Stimulated activated CD8-positive, alpha-beta memory T cell treated with anti-CD3 and anti-CD28 coated beads, Interleukin-4, amount 100 ng/mL, for 1 hour (primary cell): ENCODE measurements at places on chromosomes 2 and 18.

- DNase-seq: no peak
Observed at GRCh38 chr2:183951630-183952029, 646.7 kb upstream of the ZNF804A start.

GRCh38 chr2:99338029-99338585 lies 918 bp downstream of the EIF5B start:
- DNase-seq: no peak

DNA sequence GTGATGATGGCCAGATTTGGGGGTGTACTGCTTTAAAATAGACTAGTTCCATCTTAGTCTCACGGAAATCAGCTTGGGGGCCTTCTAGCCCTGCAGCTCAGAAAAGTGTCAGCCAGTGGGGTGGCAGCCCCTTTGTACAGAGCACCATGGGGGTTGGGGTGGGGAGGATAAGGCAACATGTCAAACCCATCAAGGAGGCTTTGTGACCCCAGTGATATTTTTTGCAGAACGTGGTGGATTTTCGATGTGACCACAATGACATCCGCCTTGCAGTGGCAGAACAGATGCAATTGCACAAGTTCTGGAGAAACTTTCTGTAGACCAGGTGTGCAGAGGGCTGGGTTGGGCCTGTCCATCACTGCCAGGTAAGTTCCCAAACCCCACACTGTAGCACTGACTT lies 3.0 kb upstream of the CD8A start:
- DNase-seq: no peak

GRCh38 chr2:174059884-174060244 lies 94.7 kb upstream of the SP3 start:
- no peak for DNase-seq

GRCh38 chr2:225164401-225165050 lies 122.3 kb upstream of the DOCK10 start:
- DNase-seq: no peak

- no peak for DNase-seq
Observed at GRCh38 chr2:167681234-167682015, 566.0 kb downstream of the STK39 start.

DNA sequence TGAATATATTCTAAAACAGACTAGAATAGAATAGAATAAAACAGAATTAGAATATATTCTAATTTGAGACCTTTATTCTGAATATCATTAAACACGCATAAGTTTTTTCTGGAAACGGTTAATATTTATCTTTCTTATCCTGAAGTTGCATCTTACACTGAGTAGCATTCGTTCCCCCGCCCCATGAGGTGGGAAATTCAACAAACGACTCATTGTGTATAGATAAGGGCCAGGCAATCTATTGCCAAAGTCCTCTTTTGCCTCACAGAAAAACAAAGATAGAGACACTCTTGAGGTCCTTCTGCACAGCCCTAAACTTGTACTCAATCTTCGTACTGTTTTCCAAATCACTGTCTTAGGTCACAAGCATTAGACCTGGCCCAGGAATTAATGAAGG lies 98.1 kb downstream of the COL6A3 start:
- no peak for DNase-seq

DNA sequence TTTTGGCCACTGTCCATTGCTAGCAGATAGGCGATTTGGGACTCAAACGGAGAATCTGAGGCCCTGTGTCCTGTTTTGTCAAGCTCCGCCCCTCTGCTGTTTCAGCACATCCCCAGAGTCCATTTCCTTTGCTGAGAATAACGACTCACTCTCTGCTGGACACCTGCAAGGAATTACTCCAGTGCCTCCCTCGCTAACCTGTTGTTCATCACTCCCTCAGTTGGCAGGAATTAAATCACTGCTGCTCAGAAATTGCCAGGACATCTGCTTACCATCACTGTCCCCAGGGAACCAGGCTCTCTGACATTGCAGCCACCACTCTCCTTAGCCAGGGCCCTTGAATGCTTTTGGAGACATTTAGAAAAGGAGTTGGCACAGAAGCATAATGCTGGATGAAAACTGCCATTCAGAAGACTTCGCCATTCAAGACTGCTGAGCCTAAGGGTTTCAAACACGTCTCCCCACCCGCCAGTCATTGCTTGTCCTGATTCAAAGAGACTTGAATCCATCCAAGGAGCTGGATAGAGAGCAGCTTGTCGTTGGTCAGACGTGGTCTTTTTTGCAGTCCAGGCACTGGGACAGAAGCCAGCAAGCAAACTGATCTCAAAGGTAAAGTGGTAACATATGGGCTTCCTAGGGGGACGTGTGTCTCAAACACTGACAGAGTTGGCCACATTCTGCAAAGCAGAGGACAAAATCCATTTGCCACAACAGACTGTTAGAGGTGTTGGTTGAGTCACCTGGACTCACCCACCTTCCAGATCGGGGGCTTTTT lies 155.3 kb downstream of the UXS1 start:
- DNase-seq: no peak

GRCh38 chr2:221309892-221310583 lies 262.1 kb downstream of the EPHA4 start:
- no peak for DNase-seq

DNA sequence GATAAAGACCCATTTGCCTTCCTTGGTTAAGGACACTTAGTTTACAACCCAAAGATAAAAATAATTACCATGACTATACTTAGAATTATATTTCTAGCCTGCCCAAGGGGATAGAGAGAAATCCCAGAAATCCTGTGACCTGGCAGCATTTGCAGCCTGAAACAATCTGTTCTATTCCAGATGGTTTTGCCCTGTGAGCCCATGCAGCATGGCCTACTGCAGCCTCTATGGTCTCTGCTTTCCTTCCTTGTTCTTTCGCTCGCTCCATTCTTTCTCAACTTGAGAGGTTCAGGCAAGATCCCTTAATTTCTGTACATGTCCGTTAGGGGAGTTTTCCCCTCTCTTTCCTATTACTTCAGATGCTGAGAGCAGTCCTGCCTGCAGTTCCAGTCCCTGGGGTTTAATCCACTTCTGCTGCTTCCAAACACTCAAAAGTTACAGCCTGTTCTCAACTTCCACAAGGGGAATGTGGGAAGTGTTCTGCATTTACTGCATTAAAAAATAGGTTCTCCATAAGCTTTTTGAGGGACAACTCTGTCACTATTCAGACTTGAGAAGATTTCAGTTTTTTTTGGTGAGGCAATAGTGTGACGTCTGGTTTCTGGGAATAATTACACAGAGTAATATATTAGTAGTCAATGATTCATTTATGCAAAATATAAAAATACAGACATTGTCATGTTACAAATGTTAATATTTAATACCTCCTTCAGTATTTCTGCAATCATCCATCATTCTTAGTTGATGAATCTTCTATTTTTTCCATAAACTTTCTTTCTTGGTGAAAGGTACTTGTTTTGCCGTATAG lies 80.3 kb downstream of the CDCA7 start:
- no peak for DNase-seq

- no peak for DNase-seq
Observed at GRCh38 chr2:46050489-46050888, 246.7 kb upstream of the EPAS1 start.
